ENCODE measurements at places on chromosomes 16 and 17. TPM values are rescaled to one million over a fixed set of nuclear protein-coding genes. Genes with fewer than 3 reads are reported as not detected.

PRM3 gene
- total RNA-seq, result not detected

KRT24 gene
- total RNA-seq, result not detected

CLDN6 gene
- total RNA-seq, result 0.20 TPM

CCDC40 gene
- 7.3 TPM for total RNA-seq

SOST gene
- total RNA-seq, result not detected

TNS4 gene
- total RNA-seq, result 254 TPM

ZNF207 gene
- total RNA-seq, result 232 TPM

CARD14 gene
- total RNA-seq, result 0.50 TPM

CCL13 gene
- total RNA-seq, result not detected

ACAP1 gene
- total RNA-seq, result 6.9 TPM

MYCBPAP gene
- 0.32 TPM for total RNA-seq

KRTAP4-4 gene
- total RNA-seq, result not detected
